Eye (tissue), 1 donor: ENCODE measurements at places on chromosomes 7 and 10.

- peak; percentile 30 for DNase-seq
These were observed 99.8 kb downstream of the JCAD start for GRCh38 chr10:29959586-29959985.

DNA sequence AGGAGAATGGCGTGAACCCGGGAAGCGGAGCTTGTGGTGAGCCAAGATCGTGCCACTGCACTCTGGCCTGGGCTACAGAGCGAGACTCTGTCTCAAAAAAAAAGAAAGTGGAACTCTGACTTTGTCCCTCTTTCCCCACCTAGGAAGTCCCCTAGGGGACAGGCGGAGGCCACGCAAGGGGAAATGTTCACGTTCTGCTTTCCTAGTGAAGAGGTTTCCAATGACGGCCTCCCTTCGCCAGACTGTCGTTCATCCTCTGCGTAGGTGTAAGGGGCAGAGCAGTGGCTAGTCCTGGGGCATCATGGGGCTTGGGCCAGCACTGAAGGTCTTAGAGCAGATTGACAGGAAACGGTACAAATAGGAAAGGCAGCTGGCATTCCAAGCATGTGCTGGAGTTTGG lies 30.6 kb downstream of the SUFU start:
- DNase-seq: no peak

DNA sequence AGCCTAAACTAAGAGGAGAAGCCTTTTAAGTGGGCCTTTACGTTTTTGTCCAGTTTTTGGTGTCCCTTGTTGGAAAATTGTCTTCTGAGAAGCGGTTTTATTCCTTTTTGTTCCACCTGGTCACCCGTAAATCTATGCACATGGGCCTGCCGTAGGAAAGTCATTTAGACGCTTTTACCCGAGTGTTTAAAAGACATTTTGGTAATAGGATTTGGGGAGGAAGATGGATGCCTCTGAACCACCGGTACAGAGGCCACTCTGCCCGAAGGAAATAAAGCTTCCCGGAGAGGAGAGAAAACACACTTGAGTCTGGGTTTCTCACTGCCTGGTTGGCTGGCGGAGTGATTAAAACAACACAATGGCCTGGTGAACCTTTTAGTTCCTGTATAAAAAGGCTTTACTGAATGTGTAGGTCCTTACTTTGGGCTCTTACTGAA lies 760 bp downstream of the THNSL1 start:
- DNase-seq: no peak

GRCh38 chr7:128021366-128021765 lies 9.9 kb downstream of the LRRC4 start:
- DNase-seq: no peak

- no peak for DNase-seq
These were observed 82.8 kb upstream of the TRIM24 start for GRCh38 chr7:138377306-138377705.

DNA sequence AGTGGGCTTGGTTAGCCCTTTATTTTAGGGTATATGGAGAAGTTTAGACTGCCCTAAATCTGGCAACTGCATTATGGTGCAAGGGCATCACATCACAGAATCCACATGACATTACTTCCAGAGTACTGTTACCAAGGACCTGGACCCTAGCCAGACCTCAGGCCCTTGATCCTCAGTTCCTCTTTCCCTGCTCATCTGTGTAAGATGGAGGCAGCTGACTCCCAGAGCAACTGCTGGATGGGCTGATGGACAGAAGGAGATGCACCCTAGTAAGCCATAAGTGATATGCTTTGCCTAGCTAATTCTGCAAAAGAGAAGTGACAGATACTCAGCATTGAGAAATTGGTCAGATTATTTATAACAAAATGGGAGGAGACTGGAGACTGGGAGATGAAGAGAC lies 131.7 kb downstream of the DYNC1I1 start:
- DNase-seq: no peak

GRCh38 chr10:111338805-111339204 lies 262.0 kb downstream of the ADRA2A start:
- DNase-seq: no peak

DNA sequence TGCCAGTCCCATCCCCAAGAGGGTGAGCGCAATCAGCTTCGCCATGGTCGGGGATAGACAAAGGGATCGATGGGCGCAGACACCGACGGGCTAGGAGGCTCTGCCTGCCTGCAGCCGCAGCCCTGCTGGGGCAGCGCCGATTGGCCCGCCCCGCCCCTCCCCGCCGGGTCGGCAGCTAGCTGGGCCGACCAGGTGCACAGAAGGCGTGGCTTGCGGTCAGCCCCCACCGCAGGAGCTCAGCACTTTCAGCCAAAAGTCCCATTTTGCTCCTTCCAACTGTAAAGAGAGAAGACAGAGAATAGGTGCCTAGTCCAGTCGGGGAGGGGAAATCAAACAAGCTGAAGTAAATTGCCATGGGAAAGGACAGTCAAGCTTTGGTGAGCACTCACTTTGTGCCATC lies at the start of gene PON1:
TSS of gene PON1 (minus strand) at position 102 of the 400 bp plus-strand sequence. CDS start at position 45, 57 bp downstream.
- DNase-seq: no peak

- DNase-seq: no peak
These were observed 70.4 kb upstream of the FZD8 start for GRCh38 chr10:35712486-35712885.

- DNase-seq: no peak
These were observed 596 bp upstream of the GDF2 start for GRCh38 chr10:47321521-47322195.

GRCh38 chr10:8803992-8804391 lies 749.5 kb downstream of the GATA3 start:
- DNase-seq: no peak

DNA sequence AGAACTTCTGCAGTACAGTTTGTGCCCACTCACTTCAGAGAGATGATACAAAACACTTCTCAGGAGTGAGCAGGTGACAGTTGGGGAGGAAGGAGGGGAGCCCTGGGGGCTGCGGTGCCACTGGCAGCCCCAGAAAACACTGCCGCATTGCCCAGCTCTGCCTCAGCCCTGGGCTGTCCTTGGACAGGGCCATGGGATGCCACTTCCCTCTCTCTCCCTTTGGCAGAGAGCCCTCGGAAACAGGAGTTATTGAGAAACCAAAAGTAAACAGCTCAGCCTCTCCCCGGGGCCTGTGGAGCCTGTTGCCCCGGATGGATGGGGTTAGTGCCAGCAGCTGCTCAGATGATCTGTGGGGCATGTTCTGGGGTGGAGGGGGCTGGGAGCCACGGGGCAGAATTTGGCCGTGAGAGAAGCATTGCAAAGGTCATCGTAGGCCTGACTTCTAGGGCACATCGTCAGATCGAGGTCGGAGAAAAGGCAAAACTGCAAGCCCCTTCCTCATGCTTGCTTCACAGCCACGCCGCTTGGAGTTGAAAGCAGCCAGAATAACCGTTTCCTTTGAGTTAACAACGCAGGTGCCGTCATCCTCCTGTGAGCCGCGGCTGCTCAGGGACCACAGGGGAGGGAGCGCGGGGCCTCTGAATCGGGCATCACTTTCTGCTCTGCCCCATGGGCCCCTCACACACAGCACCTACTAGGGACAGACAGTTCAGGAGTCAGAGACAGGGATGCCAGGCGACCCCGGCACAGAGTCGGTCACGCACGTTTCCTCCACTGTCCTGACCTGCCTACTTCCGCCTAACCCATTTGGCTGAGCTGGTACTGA lies 256.4 kb downstream of the CAMK1D start:
- no peak for DNase-seq
